Peyer's patch (tissue), 4 donors: ENCODE measurements at places on chromosomes 2 and 18. TPM values are rescaled to one million over a fixed set of nuclear protein-coding genes. Genes with fewer than 3 reads are reported as not detected.

DNA sequence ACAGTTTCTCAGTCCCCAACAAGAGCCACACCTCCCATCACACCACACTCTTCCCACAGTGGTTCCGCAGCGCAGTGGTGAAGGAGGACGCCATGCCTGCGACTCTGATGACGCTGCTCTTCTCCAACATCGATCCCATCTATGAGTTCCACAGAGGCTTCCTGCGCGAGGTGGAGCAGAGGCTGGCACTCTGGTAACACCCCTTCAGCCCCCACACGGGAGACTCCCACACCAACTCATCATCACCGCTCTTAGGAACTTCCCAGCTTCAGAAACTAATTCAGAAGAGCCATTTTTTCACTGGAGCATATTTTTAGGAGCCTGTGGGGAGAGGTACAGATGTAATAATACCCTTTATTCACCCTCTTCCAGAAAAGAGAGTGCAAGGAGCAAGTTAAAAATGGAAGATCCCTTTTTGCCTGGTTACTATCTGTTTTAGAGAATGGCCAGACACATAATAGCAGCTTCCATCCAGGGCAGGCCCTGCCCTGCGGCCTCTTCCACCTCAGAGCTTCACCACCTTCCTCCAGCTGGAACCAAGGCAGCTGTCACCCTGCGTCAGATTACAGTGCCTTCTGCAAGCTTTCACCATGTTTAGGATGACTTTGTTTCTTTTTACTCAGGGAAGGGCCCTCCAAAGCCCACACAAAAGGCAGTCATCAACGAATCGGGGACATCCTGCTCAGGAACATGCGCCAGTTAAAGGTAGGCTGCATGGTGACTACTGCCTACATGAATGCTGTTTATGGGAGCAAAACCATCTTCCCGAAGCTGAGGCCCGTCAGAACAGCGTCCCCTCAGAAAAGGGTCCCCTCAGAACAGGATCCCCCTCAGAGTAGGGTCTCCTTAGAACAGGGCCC is 44.9 kb downstream of the STK25 start:
- no peak overlapping the region for H3K27ac ChIP-seq
- no peak for DNase-seq
- H3K36me3 ChIP-seq: peaks cover 24% of the 10 kb centered on the region
- H3K4me3 ChIP-seq: no peak overlapping the region

GRCh38 chr18:73766910-73767515 is 380.6 kb downstream of the FBXO15 start:
- no peaks in the 10 kb centered on the region for H3K27me3 ChIP-seq
- DNase-seq: no peak
- no peak overlapping the region for H3K27ac ChIP-seq
- H3K36me3 ChIP-seq: no peaks in the 10 kb centered on the region

DNA sequence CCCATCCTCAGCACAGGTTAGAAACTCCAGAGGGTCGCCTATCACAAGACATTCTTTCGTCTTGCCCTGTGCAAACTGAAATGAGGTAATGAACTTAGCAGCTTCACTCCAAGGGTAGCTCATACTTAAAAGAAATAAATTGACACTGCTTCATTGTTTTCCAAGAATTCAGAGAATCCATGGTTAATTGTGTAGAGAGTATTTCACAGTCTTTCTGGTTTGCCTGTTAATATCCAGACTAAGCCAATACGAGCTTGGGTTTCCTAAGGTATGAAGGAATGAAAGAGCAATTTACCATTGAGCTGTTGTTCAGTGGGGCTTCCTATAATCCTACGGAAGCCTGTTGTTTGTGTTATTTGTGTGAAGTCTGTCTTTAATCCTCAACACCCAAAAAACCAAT is 58.7 kb downstream of the FAM124B start:
- H3K4me3 ChIP-seq: no peak overlapping the region
- H3K4me1 ChIP-seq: no peaks in the 10 kb centered on the region
- DNase-seq: no peak
- H3K27me3 ChIP-seq: no peaks in the 10 kb centered on the region
- H3K36me3 ChIP-seq: no peaks in the 10 kb centered on the region

SNORC gene
- total RNA-seq: 9.7 TPM

DNA sequence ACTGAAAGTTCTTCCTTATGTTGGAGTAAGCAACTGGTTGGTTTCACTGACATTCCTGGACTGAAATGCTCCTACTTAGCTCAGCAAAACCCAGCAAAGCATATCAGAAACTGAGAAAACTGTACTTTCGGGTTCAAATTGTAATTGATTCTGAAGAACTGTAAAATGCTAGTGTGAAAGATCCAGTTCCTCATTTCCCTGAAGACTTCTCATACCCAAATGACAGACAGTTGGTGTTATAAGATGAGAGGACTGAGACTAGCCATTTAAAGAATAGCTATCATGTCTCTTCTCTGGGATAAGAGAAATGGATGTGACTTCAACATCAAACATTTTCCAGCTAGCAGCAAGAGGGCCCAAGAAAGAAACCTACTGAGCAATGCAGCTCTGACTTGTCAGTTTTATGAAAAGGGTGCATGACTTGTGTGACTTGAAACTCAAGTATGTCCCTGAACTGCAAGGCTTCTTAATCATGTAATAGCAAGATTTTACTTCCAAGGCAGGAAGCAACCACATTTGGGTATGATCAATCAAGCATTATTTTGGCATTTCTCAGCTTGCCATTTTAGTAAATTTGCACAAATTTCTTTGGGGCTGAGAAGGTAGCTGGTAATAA is 420.3 kb upstream of the MMADHC start:
- DNase-seq: no peak
- H3K27ac ChIP-seq: no peak overlapping the region
- H3K36me3 ChIP-seq: no peaks in the 10 kb centered on the region
- no peaks in the 10 kb centered on the region for H3K27me3 ChIP-seq

GRCh38 chr2:141482697-141483096 is 648.1 kb downstream of the LRP1B start:
- H3K36me3 ChIP-seq: no peaks in the 10 kb centered on the region
- DNase-seq: no peak
- H3K27me3 ChIP-seq: no peaks in the 10 kb centered on the region
- H3K27ac ChIP-seq: no peak overlapping the region
- H3K4me3 ChIP-seq: no peak overlapping the region
- H3K4me1 ChIP-seq: no peaks in the 10 kb centered on the region

CDK15 gene
- total RNA-seq: not detected
